Esophagus (tissue), 2 donors: ENCODE measurements at places on chromosomes 4 and X. TPM values are rescaled to one million over a fixed set of nuclear protein-coding genes. Genes with fewer than 3 reads are reported as not detected.

ANXA10 gene
- polyA plus RNA-seq: 0.51 TPM

COX7B2 gene
- polyA plus RNA-seq: not detected

STPG2 gene
- polyA plus RNA-seq: not detected

BEX5 gene
- polyA plus RNA-seq: 1.0 TPM

SLITRK2 gene
- polyA plus RNA-seq: 0.04 TPM
